ENCODE measurements at places on chromosomes 12 and 14. TPM values are rescaled to one million over a fixed set of nuclear protein-coding genes. Genes with fewer than 3 reads are reported as not detected.
A peak's percentile ranks its signal among the peaks of the same experiment; 100 is the strongest.

Gene ASB2
- polyA plus RNA-seq = 4.8 TPM

Gene TMEM253
- not detected for polyA plus RNA-seq

Gene SIX6
- polyA plus RNA-seq = not detected

Gene ABCD2
- 8.7 TPM for polyA plus RNA-seq

Gene ATP5MC2
- polyA plus RNA-seq = 529 TPM

Gene ART4
- not detected for polyA plus RNA-seq

Gene PRB3
- polyA plus RNA-seq = not detected

- H3K27me3 ChIP-seq = no peaks in the 10 kb centered on the region
- H3K4me3 ChIP-seq = no peak overlapping the region
- H3K4me1 ChIP-seq = peaks cover 29% of the 10 kb centered on the region
- no peak overlapping the region for H3K27ac ChIP-seq
These were observed 54.2 kb downstream of the SUSD6 start for GRCh38 chr14:69665631-69666030.

DNA sequence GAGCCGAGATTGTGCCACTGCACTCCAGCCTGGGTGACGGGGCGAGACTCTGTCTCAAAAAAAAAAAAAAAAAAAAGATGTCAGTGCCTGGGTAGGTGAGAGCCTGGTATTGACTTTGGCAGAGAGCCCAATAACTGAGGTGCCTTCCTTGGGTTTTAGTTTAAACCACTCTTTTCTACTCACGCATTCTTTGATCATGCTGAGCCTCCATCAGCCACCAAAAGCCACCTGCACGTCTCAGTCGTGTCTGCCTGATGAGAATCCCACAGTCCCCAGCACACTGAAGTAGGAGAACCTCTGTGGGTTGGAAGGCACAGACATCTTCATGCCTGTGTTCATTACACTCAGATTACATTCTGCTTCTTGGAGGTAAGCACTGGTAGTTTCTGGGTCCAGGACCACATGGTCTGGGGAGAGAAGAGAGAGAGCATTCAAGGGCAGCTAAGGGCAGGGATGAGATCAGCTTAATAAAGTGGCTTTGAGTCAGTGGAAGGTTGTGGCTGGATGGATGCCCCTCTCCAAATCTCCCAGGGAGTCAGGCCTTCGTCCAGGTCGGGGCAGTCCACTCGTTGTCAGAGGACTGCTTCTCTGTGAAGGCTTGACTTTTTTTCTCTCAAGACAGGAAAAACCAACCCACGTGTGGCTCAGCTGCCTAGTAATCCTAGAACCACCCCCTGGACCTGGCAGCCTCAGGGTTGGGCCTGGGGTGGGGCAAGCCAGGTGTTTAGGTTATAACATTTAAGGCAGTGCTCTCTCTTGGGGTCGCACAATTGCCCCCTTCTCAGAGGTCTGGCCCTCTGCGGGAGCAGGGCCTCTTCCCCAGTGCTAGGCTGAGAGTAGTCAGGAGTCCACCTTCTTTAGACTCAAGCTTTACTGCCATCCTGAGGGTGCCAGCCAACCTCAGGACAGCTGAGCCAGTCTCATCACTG lies 32.6 kb upstream of the MAX start:
- H3K4me3 ChIP-seq = no peak overlapping the region
- no peaks in the 10 kb centered on the region for H3K36me3 ChIP-seq
- H3K4me1 ChIP-seq = no peaks in the 10 kb centered on the region
- H3K27ac ChIP-seq = no peak overlapping the region
- no peaks in the 10 kb centered on the region for H3K27me3 ChIP-seq
- no peak for DNase-seq

DNA sequence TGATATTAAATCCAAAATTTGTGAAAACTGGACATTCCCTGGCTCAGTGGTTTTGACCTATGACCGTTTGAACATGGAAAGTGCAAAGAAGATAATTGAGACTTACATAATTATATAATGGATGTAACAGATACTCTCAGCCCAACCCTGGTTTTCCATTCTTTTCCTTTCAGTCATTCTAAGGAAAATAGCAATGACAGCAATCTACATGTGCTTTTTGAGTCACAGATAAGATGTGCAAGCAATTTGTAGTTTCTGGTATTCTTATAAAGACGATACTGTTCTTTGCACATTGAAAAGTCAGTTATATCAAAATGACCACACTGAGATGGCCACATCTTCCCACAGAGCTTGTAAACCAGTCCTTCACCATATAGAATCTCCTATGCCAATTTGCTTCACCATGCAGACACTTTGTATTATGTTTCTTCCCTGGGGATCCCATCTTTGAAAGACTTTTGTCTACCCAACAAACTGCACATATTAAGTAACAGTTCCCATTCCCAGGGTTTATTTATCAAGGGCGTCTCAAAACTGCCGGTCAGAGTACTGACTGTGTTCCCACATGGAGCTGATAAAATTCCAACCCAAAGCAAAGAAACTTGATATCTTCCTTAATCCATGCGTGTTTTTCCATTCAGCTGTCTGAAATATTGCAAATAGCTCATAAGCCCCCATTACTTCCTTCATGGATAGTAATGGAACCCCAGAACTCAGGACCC lies 34.8 kb downstream of the PLXNC1 start:
- H3K27me3 ChIP-seq = no peaks in the 10 kb centered on the region
- DNase-seq = no peak
- no peak overlapping the region for H3K27ac ChIP-seq
- peaks cover 5% of the 10 kb centered on the region for H3K4me1 ChIP-seq

DNA sequence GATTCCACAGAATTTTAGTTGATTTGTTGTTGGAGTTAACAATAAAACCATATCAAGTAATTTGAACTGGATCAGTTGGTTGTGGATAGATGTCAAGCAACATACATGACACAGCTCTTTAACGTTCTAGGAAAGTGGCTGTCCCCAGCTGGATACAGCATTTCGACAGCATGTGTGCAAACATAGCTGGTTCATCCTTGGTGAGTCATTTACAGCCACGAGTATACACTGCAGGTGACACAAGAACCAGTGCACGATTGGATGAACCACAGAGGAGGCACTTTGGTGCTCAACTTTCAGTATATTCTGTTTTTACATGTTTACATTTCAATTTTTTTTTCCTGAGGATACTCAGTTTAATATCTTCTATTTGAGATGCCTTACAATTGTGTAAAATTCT lies 242.4 kb downstream of the TMEM117 start:
- H3K36me3 ChIP-seq = no peaks in the 10 kb centered on the region
- H3K27me3 ChIP-seq = no peaks in the 10 kb centered on the region
- H3K4me3 ChIP-seq = no peak overlapping the region
- H3K27ac ChIP-seq = no peak overlapping the region
- no peak for DNase-seq

DNA sequence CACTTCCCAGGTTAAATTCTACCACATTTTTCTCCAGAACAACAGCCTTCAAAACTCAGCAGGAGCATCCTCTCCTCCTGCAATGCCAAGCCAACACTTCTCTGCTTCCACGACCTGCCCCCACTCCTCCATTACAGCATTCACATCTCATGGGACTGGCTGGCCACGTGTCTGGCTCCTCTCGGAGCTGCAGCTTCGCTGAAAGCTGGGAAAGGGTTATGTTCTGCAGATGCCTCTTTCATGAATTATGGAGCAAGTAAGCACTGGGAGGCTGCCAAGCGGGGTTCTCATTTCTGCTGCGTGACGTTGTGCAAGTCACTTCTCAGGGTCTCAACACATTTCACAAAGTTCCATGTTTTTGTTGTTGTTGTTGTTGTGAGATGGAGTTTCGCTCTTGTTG lies 142.2 kb upstream of the RFLNA start:
- H3K4me3 ChIP-seq = no peak overlapping the region
- DNase-seq = no peak
- H3K36me3 ChIP-seq = no peaks in the 10 kb centered on the region
- no peaks in the 10 kb centered on the region for H3K27me3 ChIP-seq

DNA sequence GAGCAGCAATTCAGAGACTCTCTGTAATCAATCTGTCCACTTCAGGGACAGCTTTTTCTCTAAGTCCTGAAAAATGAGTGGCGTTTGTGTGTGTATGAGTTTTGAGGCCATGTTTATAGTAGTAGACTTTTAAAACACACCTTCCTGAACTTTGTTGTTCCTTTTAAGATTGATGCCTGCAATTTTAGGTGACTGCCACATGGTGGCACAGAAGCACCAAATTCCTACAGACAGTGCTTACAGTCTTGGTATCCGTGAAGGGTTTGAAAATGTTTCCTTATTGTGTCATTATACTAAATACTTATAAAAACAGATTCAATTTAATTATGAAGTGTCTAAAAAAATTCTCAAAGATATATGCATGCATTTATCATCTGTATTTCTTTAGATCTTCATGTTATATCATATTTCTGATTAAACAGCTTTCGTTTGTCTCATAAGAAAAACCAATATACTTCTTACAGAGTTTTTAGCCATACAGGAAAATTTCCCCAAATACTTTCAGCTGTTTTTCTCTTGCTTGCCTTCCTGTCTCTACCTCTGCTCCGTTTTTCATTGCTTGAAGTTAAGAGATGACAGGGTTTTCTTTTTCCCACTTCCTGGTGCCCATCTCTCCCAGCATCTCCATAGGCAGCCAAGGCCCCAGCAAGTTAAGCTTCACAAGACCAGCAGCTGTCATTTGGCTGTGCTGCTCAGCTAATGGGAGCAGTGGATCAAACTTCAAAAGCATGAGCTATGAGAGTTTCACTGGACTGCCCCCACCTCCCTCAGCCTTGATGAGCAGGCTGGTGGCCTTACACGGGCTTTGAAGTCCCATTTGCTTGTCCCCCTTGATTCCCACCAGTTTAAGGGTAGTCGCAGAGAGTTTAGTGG lies 259.6 kb downstream of the AKAP6 start:
- no peaks in the 10 kb centered on the region for H3K4me1 ChIP-seq
- H3K36me3 ChIP-seq = no peaks in the 10 kb centered on the region
- H3K27me3 ChIP-seq = no peaks in the 10 kb centered on the region
- no peak overlapping the region for H3K27ac ChIP-seq
- no peak for DNase-seq

DNA sequence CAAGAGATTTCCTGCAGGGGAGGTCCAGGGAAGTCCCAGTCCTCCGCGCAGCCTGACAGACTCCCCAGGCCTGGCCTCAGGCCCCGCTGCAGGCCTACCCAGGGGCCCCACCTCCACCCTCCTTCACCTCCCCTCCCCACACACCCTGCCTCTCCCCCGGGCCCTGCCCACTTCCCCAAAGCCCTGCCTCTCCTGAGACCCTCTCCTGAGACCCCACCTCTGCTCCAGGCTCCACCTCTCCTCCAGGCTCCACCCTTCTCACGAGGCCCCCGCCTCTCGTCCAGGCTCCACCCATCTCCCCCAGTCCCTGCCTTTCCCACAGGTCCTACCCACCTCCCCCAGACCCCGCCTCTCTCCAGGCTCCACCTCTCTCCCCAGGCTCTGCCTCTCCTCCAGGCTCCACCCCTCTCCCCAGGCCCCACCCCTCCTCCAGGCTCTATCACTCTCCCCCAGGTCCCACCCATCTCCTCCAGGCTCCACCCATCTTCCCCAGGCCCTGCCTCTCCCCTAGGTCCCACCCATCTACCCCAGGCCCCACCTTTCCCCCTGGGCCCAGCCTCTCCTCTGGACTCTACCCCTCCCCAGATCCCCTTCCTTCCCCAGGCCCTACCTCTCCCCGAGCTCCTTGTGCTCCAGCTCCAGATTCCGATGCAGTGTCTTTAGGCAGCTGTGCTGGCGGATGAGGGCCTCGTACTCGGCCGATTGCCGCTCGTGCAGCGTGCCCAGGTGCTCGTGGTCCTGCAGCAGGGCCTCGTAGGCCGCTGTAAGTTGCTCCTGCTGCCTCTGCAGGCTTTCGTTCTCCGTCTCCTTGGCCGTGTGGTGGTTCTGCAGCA lies 58.8 kb upstream of the GPR68 start:
- peak; percentile 21 for DNase-seq
- no peak overlapping the region for H3K27ac ChIP-seq
- H3K4me1 ChIP-seq = peaks cover 13% of the 10 kb centered on the region
- no peak overlapping the region for H3K4me3 ChIP-seq
- H3K36me3 ChIP-seq = peaks cover 90% of the 10 kb centered on the region

- H3K27me3 ChIP-seq = no peaks in the 10 kb centered on the region
- H3K27ac ChIP-seq = no peak overlapping the region
- H3K4me1 ChIP-seq = no peaks in the 10 kb centered on the region
- no peaks in the 10 kb centered on the region for H3K36me3 ChIP-seq
These were observed 49.9 kb upstream of the CPSF6 start for GRCh38 chr12:69189378-69189978.

DNA sequence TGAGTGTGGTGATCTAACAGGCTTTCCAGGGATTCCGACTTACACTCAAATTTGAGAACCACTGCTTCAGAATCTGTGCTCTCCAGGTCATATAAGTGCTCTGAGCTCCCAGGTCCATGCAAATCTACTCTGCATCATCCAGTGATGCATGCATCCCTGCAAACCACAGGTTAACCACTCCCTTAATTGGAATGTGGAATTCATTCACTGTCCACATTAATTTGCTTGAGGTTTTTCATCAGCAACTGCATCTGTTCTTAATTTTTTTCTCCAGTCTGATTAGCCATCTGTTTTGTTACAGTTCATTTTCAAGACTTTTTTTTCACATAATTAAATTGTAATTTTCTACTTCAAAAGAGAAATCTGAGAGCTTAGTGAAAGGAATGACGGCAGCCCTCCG lies 43.4 kb upstream of the RIN3 start:
- H3K27ac ChIP-seq = no peak overlapping the region
- H3K4me3 ChIP-seq = no peak overlapping the region
- no peaks in the 10 kb centered on the region for H3K27me3 ChIP-seq
- no peaks in the 10 kb centered on the region for H3K36me3 ChIP-seq

GRCh38 chr12:66713984-66714383 lies 35.1 kb upstream of the GRIP1 start:
- H3K27ac ChIP-seq = no peak overlapping the region
- DNase-seq = no peak
- peaks cover 17% of the 10 kb centered on the region for H3K4me1 ChIP-seq

GRCh38 chr12:400828-401227 lies 616 bp upstream of the CCDC77 start:
- H3K4me1 ChIP-seq = peaks cover 14% of the 10 kb centered on the region
- H3K4me3 ChIP-seq = peak overlapping the region; percentile 90
- H3K27me3 ChIP-seq = no peaks in the 10 kb centered on the region
- DNase-seq = no peak
- no peaks in the 10 kb centered on the region for H3K36me3 ChIP-seq

DNA sequence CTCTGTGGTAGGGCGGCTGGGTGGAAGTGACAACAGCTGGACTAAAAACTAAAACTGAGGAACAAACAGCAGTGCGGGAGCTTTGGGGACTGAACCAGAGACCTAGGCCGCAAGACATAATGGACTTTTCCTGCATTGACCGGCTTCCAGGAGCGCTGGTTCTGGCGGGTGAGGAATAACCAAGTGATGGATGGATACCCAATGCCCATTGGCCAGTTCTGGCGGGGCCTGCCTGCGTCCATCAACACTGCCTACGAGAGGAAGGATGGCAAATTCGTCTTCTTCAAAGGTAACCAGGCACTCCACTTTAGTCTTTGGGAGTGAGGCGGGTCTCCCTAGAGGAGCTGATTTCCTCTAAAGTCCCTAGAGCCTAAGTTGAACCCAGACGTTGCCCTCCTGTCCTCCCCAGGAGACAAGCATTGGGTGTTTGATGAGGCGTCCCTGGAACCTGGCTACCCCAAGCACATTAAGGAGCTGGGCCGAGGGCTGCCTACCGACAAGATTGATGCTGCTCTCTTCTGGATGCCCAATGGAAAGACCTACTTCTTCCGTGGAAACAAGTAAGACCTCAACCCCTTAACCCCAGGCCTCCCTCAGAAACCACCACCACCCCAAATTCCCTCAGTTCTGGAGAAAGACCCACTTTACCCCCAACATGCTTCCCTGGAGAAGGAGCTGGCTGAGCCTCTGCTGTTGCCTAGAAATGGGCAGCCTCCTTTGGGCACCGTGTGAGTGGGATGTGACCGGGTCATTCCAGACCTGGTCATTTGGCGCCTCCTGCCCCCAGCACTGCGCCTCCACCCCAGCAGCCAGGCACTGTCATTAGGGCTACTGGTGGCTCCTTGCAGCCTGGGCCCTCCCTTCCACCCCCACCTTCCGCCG lies 8.1 kb downstream of the MMP14 start:
- H3K36me3 ChIP-seq = no peaks in the 10 kb centered on the region
- no peaks in the 10 kb centered on the region for H3K4me1 ChIP-seq
- no peak overlapping the region for H3K27ac ChIP-seq
- no peak overlapping the region for H3K4me3 ChIP-seq
- no peaks in the 10 kb centered on the region for H3K27me3 ChIP-seq
